ENCODE measurements at places on chromosomes 11 and 22.

- no peak for DNase-seq
Measured at GRCh38 chr11:60265373-60266214, 14.9 kb upstream of the MS4A4A start.

DNA sequence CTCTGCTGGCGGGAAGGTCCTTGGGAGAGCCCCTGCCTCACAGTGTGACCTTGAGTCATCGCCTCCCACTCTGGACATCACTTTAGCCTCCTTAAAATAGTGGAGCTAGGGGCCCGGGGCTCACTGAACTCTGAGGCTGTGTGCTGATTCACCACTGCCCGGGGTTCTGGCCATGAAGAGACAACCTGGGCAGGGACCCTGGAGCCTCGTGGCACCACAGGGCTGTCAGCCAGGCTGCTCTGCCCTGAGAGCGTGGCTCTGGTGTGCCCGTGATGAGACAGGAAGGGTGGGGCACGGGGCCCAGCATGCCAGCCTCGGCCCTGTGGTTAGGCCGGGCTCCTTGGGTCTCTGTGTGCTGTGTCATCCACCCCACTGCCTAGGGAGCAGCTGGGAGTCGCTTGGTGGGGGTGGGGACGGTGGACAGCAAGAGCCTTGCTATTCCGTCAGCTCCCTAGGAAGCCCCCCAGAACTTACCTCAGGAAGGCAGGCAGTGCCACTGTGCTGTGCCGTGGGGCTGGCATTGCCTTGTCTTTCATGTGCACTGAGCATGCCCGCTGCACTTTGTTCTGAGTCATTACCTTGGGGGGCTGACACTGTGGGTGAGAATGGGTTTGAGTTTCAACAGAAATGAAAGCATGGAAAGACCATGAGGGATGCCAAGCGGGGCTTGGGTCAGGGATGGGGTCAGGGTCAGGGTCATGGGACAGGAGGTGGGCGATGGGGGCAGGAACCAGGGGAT lies 31.7 kb downstream of the TPCN2 start:
- DNase-seq: peak; percentile 34

DNA sequence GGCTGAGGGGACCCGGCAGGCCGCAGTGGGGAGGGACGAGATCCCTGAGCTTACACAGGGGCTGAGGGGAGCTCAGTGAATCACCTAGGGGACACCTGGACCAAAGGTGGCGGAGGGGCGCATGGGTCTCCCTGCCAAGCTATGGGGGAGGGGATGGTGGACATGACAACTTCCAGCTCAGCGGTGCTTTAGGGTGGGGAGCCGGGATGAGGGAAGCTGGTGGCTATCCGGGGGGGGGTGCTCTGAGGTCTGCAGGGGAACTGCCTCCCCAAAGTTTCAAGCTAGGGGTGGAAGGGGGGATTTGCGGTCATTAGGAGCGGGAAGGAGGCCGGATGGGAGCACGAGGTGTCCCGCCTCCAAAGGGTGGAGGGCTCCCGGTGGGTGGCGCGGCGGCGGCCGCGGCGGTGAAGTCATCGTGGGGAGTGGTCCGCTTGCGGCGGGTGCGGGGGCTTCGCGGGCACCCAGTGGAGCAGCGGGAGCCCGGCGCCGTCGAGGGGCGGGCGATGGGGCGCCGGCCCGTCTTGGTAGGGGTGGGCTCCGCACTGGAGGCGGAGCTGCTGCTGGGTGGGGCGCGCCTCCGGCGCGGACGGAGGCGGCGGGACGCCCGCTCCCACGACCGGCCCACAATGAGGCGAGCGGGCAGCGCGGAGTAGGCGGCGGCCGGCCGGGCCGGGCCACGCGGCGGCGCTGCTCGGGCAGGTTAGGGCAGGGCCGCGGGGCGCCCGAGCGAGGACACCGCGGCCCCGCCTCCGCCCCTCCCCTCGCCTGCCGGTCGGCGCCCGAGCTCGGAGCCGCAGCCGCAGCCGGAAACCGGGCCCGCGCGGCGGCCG lies at the start of gene MICALL1:
Gene MICALL1, plus strand, starts transcription at position 764 of the 830 bp plus-strand sequence. CDS start 126 bp downstream, outside the sequence.
- peak; percentile 57 for DNase-seq

GRCh38 chr11:26828288-26828687 lies 106.4 kb upstream of the SLC5A12 start:
- DNase-seq: no peak

GRCh38 chr11:46119352-46120216 lies 1.7 kb downstream of the PHF21A start:
- DNase-seq: peak; percentile 21

Data from CD8-positive, alpha-beta T cell (primary cell).